ENCODE measurements at places on chromosomes 1 and 21.

- DNase-seq, result peak; percentile 46
Observed at GRCh38 chr1:110962892-110963690, 631 bp downstream of the LRIF1 start.

- DNase-seq, result no peak
Observed at GRCh38 chr1:199399996-199400724, 627.4 kb upstream of the NR5A2 start.

DNA sequence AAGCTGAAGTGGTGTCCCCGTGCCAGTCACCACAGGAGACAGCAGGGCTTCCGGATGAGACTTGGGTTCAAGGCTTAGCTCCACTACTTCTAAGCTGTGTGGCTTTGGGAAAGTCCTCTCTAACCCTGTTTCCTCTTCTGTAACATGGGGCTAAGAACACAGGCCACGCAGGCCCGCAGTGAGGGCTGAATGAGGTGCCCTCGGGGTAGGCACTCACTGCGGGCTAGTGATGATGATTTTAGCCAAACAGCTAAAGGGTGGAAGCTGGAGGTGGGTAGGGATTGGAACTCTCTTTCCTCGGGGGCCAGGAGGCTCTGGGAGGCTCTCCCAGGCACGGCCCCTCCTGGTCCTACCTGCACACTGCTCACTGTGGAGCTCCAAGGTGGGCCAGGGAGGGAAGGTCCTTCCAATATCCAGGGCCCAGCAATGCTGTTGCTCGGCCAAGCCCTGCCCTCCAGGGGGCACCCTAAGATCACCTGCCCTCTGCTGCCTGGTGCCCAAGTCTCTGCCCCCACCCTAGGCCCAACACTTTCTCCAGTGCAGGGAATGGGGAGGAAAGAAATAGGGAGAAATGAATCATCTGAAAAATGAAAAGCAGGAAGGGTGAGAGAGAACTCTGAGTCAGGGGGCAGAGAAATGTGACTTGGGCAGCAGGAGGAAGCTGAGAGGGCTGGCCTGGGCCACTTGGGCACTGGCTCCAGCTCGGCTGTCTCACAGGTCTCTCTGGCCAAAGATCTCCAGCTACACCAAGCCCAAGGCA, 19.2 kb upstream of the EVA1B start:
- no peak for DNase-seq

DNA sequence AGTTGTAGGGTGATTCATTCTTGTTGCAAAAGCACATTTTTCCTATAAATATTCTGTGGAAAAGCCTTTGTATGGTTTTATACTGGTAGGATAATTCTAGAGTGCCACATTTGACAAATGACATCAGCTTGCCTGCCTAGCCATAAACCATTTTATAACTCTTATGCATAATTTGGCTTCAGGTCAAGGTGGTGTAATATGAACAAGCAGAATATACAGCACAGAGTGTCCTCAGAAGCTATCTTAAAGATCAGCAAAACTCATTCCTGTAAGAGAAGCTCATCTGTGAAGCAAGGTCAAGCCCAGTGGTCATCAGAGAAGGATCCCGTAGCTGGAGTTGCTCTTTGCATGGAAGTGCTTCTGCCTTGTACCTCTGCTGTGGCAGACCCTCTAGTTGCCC, 24.0 kb upstream of the C1orf21 start:
- no peak for DNase-seq

DNA sequence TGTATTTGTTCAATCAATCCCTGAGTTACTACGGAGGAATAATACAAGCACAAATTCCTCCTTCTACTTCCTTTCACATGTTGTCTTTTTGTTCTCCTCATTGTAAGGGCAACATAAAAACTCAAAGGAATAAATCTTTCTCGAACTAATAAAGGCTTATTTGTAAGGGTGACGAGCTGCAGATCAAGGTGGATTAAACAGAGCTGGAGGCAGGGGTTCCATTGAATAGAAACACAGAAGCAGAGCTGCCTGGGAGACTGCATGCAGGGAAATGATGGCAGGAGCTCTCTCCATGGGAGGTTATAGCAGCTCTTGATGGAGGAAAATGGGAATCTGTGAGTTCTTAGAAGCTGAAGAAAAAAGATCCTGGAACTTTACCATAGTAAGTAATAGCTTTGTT, 160.2 kb downstream of the CYYR1 start:
- no peak for DNase-seq

DNA sequence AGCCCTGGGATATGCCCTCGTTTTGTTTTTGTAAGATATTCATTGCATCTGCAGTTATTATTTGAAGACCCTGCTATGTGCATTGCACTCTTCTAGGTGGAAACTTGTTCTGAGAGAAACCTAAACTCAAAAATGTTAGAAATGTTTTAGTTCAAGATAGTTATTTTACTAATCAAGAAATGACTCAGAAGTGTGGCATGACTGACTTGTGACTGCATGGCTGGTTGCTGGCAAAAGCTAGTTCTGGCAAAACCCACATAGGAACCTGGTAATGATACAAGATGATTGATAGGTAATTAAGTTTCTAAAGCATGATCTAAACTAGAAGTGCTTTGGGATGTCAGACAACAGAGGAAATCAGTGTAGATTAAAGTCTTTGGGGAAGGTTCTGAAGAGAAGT, 33.8 kb upstream of the NFASC start:
- DNase-seq, result no peak

DNA sequence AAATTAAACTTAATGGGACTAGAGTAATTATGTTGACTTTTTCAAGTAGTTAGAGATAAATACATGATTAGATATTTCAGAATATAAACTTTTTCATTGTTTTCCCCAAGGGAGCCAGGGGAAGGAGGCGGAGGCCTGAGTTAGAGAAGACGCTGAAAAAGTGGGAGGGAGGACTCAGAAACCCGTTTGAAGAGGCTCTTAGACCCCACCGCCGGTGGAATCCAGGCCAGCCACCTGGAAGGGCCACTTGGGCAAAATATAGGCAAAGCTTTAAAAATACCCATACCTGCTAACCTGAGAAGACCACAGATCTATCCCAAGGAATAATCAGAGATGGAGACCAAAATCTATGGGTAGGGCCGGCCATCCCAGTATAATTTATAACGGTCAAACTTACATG, 242.6 kb downstream of the PTPRU start:
- no peak for DNase-seq

DNA sequence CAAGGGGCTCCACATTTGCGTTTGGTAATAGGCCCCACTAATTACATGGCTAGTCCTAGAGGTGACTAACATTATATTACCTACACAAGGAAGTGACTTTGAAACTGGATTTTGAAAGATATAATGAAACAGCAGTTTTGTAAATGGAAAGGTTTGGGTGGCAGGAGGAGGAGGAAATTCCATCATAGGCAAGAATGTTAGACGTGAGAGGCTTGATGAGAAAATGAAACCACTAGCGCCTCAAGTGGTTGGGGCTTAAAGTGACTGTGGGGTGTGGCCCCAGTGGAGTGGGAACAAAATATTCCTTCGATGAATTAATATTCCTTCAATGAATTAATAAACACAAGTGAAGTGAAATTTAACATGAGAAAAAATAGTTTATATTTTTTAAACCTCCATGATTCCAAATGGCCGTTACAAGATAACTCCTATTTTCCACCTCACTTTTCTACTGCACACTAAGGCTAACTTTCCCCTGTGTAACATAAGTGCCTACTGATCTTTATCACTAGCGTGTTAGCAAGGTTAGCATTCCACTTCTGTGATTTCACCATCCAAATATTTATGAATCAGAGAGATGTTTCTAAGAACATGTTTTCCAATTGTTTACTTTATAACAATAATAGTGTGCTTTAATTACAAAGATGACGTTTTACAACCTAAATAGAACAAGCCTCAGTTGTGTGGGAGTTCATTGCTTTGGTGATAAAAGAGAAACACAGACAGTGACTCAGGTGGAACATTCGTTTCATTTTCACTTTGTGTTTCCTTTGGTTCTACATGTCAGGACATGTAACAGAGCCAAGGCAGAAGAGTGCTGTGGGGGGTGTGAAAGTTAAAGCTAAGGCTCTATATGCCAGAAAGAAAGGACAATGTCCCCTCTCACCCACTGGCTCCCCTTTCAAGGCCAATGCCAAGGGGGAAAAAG, 12.5 kb upstream of the ATF3 start:
- peak; percentile 75 for DNase-seq

DNA sequence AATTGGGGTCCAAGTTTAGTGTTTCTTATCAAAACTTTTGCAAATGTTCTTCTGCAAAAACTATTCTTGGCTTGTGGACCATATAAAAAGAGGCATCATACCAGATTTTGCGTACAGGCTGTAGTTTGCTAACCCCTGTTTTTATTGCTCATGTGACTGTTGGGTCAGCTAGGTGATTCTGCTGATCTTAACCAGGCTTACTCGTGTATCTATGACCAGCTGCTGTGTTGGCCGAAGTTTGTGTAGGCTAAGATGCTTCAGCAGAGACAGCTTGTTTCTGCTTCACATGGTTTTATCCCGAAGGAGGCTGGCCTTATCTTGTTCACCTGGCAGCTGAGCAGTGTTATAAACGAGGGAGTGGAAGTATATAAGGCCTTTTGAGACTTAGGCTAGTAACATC, 38.2 kb downstream of the POU2F1 start:
- DNase-seq, result no peak

DNA sequence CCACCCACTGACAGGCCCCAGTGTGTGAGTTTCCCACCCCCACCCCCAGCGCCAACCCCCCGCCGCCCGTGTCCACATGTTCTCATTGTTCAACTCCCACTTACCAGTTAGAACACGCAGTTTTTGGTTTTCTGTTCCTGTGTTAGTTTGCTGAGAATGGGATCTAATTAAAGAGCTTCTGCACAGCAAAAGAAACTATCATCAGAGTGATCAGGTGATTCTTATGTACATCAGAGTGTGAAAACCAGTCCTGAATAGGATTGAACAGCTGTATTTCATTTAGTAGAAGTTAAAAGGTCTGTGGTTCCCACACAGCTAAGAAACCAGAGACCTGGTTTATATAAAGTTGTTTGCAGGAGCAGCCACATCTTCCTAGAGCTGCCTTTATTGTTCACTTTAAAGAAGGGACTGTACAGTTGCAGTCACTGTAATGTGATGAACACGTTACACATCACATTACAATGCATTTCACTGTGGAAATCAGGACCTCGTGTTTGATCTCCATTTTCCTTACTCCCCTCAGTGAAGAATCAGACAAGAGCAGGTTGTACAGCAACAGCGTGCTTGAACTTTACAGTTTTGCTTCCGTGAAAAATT, 1.2 kb downstream of the GBP6 start:
- DNase-seq, result no peak

DNA sequence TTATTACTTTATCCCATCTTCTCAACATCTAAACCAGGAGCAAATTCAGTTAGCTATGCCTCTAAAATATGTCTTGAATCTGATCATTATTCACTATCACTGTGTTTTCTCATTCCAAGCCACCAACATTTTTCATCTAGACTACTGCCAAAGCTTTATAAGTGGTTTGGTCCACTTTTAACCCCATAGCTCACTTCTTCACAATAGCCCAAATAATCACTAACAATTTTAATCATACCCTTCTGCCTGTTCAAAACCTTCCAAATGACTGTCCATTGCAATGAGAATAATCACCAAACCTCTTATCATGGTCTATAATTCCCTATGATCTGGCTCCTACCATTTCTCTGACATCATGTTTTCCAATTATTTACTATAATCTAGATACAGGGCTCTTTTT, 149.8 kb upstream of the ZNHIT6 start:
- no peak for DNase-seq

DNA sequence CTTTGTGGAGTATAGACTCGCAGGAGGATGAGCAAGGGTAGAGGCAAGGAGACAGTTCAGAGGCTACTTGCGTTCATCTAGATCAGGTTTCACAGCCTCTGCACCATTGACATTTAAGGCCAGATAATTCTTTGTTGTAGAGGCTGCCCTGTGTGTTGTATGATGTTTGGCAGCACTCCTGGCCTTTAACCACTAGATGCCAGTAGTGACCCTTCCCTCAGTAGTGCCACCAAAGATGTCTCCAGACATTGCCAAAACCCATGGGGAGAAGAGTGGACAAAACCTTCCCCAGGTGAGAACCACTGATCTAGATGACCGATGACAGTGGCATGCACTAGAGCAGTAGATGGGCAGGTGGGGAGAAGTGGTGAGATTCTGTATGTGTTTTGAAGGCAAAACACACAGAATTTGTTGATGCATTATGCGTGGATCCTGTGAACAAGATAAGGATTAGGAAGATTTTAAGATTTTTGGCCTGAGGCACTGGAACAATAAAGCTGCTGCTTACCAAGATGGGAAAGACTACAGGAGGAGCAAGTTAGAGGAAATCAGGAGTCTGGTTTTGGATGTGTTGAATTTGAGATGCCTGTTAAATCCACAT, 9.9 kb upstream of the COG2 start:
- DNase-seq, result no peak

- no peak for DNase-seq
Observed at GRCh38 chr1:201911826-201912571, 23.3 kb downstream of the SHISA4 start.

DNA sequence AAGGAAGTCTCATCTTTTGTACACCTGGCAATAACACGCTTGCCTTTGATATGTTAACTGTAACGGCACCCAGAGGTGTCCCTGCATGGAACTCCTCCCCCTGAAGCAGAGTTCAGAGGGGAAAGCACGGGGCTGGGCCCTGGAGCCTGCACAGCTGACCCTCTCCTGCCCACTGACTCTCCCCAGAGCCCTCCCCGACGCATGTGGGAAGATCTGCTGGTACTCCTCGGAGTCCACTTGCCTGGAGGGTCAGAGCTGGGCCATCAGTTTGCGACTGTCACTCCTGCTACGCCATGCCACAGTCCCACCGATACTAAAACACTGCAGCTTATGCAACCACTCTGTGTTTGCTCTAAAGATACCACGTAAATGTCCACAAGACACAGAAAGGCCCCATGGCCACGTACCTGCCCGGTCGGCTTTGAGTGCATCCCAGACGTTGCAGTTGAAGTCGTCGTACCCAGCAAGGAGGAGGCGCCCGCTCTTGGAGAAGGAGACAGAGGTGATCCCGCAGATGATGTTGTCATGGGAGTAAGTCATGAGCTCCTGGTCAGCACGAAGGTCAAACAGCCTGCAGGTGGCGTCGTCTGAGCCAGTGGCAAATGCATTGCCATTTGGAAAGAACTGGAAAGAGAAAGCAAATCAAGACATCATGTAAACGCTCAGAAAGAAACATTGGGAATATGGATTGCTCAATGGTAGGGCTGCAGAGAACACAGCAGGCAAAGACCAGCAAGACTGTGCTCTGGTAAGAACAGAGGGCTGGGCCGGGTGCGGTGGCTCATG, 10.6 kb upstream of the NADK start:
- no peak for DNase-seq

DNA sequence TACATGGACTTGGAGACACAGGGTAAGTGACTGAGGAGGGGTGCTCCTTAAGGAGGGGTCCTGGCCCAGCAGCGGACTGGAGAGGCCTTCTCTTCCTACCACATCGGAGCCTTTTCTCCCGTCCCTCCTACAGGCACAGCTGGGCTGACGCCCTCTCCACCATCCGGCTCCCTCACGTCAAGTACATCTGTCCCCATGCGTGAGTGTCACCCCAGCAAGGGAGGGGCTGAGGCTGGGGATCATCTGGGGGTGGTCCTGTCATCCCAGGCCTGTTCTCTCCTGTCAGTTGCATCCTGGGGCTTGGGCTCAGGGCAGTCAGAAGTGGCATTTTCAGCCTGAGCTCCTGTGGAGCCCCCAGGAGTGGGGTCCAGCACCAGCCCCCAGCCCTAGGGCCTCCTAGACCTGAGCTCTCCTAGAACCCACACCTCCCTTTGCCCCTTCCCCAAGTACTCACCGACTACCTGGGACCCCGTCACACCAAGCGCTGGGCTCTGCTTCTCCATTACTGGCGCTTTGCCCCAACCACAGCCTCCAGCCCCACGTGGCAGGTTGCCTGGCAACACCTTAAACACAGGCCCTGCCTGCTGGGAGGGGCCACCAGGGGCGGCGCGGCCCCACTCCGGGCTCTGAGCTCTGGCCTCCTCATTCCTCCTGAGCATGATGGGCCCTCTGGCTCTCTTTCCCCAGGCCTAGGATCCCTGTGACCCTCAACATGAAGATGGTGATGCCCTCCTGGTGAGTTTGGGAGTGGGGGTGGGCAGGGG, 2.3 kb downstream of the LYPLA2 start:
- no peak for DNase-seq

Measured in AG04449 (cell line).